ENCODE measurements at places on chromosomes 3 and 15.

GRCh38 chr3:43162230-43163084 lies 56.6 kb upstream of the POMGNT2 start:
- DNase-seq = no peak

DNA sequence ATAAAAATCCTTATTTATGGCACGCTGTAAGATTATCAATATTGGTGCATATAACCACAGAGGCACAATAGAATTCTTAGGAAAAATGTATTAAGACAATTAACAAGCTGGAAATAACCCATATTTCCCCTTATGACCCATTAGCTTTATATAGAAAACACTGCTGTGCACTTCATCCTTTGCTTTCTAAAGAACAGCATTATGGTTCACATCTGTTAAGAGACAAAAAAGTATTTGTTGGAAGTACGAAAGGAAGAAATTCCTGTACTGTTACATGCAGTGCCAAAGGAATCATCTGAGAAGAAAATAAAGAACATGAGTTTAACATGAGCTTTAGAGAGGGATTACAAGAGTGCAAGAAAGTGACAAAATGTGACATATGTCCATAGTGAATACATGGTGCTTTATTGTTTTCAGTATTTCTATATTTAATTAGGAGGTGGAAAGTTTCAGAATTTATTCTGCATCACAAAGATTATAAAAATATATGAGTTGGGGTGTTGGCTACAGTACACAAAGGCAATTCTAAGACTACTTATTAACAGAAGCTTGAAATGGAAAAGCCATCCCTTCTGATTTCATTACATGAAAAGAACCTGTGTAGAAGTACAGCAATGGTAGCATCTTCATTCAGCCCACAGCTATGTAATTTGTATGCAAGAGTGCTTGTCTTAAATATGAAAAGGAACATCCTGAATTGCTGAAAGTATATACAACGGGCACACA lies 6.8 kb downstream of the UBE3A start:
- DNase-seq = no peak

GRCh38 chr15:70480196-70480856 lies 283.0 kb downstream of the UACA start:
- DNase-seq = no peak

GRCh38 chr15:63440756-63441155 lies 59.1 kb upstream of the CA12 start:
- no peak for DNase-seq

GRCh38 chr3:88267847-88268246 lies 118.1 kb downstream of the C3orf38 start:
- no peak for DNase-seq

DNA sequence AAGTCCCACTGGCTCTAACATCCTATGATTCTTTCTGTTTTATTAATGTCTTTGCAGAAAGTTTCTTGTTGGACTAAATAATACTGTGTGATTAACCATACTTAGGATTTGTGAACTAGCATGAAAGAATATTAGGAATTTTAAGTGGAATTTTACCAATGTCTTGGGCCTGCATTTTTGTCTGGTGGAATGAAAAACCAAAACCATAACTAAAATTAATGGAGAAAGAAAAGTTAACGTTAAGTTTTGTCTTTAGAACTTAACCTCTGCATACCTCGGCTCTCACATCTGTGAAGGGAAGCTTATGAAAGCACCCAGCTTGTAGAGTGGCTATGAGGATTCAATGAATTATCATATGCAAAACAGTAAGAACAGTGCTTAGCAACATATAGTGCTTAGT lies 6.5 kb downstream of the FBN1 start:
- no peak for DNase-seq

DNA sequence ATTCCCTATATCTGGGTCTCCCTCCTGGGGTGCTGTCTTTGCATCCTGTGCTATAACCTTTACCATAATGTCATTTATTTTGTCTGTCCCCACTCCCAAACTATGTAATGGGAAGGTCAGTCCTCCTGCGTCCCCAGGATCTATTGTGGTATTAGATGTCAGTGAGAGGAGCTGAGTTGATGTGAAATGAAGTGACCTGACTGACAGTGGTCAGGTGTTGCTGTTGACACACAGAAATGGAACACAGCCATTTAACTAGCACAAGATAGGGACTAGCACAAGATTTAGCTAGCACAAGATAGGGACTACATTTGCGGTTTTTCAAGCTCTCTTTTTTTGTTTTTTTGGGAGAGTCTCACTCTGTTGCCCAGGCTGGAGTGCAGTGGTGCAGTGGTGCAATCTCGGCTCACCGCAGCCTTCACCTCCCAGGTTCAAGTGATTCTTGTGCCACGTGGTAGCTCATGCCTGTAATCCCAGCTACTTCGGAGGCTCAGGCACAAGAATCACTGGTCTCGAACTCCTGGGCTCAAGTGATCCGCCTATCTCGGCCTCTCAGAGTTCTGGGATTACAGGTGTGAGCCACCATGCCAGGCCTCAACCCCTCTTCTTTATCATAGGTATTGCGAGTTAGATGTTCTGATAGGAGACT lies 5.2 kb downstream of the NGRN start:
- DNase-seq = no peak

DNA sequence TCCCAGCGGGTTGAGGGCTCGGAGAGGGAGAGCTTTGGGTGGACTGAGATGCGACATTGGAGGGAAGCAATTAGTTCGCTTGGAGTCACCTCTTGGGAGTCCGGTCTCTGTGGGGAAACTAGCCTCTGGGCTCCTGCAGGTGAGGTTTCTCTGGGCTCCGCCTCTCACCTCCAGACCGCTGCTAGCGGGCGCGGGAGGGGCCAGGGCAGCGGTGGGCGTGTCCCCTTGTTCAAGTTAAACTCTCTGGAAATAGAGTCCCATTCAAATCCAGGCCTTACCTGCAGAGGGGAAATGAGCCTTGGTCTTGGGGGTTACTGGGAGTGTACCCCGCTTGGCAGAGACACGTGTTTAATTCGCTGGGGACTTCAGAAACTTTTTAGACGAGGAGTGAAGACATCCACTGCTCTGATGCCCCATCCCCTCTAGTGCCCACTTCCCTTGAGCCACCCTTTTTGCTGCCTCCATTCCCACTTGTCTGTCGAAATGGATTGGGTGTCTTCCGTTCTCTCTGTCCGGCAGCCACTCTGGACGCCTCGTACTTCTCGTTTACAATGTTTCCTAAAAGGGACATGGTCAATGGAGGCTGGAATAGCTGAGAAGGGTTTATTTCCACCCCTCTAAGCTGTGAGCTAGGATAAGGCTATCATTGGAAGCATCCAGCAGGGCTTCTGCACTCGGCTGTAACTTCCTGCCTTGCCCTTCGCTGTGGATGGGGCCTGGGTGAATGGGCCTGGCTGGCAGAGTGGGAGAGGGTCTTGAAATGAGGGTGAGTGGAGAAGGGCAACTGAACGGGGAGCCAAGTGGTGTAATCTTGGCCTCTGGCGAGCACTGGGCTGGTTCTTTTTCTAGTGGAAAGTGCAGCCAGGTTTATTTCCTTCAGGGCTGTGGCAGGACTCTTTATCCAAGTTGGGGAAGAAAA lies 1.1 kb downstream of the MITF start:
- peak; percentile 53 for DNase-seq

- DNase-seq = no peak
These were observed 66.2 kb upstream of the THSD4 start for GRCh38 chr15:71048913-71049675.

DNA sequence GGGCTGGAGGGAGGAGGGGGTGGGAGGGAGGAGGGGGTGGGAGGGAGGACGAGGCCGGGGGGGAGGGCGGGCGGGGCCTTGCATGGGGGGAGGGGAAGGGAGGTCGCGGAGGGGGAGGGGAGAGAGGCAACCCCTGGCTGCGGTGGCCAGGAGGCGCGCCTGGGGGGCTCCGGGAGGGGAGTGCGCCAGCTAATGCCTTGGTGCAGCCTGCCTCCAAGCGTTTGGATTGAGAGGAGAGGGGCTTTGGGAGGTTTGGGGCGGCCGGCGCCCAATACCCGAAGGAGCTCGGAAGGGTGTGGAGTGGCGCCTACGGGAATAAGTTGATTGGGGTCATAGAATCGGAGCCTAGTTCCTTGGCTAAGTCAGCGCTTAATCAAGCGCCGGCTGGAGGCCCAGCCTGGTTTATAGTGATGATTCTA lies 557 bp downstream of the TFG start:
- DNase-seq = peak; percentile 59

DNA sequence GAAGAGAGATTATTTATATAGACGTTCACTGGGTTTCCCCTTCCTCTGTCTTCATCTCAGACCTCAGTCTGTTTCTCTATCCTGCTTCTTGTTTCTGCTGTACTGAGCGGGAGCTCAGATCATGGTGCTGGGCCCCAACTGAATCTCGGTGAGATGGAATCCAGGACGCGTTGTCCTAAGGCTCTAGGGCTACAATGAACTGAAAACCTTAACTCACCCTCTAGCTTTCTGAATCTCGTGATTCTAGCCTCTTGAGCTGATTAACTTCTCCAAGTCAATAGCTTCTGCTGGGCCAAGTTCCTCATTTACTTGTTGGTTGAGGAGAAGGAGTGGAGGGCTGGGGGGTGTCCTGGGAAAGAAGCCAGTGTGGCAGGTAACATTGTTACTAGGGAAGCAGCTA lies 32.7 kb upstream of the MAP3K13 start:
- DNase-seq = no peak

- no peak for DNase-seq
These were observed 74.4 kb downstream of the KY start for GRCh38 chr3:134576426-134576825.

- no peak for DNase-seq
These were observed 241.1 kb upstream of the ICE2 start for GRCh38 chr15:60720086-60720485.

- DNase-seq = no peak
These were observed 992 bp downstream of the RHOV start for GRCh38 chr15:40872791-40873693.

DNA sequence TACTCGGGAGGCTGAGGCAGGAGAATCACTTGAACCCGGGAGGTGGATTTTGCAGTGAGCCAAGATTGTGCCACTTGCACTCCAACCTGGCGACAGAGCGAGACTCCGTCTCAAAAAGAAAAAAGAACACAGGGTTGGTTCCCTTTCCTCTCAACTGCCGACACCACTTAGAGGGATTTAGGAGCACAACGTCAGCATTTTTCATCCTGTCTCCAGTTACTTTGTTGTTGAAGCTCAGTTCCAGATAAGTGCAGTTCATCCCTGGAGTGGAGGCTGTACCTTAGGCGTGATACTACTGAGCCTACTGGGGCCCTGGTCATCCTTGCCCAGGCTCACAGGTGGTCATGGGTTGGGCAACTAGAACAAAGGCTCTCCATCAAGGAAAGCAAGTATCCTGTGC lies 15.3 kb upstream of the GK5 start:
- DNase-seq = no peak

GRCh38 chr15:80595396-80595795 lies 99.7 kb upstream of the ABHD17C start:
- DNase-seq = no peak

- DNase-seq = no peak
These were observed 16.7 kb upstream of the CCDC174 start for GRCh38 chr3:14634763-14635400.

DNA sequence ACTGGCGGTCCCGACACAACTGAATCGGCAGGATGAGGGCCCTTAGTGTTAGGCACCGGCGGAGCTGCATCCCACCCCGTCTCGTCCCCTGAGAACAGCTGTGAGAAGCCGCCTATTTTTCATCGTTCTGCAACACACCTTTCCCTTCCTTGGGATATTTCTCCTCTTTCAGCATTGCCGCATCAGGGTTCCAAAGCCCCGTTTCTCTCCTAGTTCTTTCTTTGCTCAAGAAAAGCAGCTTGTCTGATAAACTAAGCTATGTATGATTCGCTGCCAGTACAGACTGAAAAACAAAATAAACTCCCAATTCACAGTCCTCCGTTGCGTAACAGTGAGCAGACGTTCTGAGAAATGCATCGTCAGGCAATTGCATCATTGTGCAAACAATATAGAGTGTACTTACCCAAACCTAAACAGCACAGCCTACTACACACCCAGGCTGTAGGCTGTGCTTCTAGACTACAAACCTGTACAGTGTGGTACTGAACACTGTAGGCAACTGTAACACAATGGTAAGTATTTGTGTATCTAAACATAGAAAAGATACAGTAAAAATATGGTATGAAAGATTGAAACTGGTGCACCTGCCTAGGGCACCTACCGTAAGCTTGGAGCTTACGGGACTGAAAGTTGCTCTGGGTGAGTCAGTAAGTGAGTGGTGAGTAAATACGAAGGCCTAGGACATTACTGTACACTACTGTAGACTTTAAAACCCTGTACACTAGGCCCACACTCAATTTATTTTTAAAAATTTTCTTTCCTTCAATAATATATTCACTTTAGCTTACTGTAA lies 8.9 kb upstream of the ADAMTS17 start:
- DNase-seq = no peak

DNA sequence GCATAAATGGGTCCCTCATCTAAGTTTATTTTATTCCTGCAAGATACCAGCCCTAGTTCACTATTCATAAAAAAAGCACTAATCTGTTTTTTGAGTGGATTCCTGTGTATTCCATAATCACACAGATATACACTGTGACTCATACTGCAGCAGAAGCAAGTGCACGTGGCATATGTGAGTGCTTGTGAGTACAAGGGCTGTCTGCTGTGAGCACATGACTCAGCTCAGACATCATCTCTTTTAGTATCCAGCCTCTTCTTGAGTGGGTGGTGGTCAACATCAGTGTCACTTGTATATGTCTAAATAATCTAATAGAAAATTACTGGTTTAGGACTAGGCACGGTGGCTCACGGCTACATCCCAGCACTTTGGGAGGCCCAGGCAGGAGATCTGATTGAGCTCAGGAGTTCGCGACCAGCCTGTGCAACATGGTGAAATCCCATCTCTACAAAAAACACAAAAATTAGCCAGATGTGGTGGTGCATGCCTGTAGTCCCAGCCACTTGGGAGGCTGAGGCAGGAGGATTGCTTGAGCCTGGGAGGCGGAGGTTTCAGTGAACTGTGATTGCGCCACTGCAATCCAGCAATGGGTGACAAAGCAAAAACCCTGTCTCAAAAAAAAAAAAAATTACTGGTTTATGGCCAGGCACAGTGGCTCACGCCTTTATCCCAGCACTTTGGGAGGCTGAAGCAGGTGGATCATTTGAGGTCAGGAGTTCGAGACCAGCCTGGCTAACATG lies 49.8 kb downstream of the NIPA2 start:
- DNase-seq = no peak

DNA sequence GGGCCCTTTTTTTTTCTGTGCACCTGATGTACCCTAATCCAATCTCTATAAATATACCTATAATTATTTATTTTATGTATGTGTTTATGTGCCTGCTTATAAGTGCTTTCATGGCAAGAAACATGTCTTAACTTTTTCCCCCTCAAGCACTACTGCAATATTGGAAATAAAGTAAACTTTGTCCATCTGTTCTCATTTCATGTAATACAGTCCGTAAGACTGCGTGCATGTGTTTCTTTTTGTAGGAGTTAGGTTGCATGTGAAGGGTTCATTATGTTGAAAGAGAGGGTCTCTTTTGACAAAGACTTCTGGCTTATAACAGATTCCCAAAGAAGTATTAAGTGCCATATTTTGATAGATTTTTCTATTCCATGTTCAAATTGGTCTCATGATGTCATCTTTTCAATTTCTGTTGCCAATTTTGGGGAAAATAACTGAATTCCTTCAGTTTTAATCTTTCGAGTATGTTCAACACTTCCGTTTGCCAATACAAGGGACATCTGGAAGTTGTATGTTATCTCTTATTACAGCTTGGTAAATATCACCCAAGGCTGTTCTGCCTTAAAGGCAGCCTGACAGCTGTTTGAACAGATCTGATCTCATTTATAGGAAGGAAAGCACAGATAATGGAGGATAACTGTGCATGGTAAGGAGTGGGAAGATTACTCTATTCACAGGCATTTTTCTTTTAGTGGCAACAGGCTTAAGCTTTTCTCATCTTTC lies 273.1 kb upstream of the SGO1 start:
- no peak for DNase-seq
